ENCODE measurements at places on chromosomes 2 and 18.

- no peak for DNase-seq
Observed at GRCh38 chr2:109260886-109261700, 132.1 kb downstream of the SH3RF3 start.

DNA sequence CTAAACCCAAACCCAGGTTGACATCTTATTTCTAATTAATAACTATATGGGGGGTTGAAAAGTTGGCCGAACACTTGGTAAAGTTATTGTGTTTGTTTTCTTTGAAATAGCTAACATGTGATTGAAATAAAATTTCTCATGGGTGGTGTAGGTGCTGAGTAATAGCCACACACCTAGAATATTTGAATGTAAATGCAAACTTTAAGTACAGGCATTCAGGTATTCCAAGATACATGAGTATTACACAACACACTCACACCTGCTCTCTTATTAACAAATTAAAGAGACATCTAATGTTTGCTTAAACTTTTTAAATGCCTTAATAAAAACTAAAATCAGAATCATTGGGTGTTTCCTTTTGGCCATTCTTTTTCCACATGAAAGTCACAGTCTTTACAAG is 165.5 kb downstream of the EHBP1 start:
- no peak for DNase-seq

GRCh38 chr18:26406854-26407517 is 141.4 kb downstream of the KCTD1 start:
- no peak for DNase-seq

DNA sequence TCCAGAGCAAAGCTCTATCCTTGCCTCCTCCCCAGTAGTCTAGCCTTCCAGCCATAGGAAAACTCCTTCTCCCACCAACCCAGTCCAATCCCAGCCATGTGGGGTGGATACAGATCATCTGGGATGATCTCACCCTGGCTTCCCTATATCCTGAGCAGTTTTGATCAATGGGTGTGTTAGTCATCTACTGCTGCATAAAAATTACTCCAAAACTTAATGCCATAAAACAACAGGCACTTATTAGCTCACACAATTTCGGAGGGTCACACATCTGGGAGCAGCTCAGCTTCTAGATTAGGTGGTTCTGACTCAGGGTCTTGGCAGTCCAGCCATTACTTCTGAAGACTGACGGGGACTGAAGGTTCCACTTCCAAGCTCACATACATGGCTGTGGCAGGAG is 190.4 kb downstream of the SPP2 start:
- DNase-seq = no peak

DNA sequence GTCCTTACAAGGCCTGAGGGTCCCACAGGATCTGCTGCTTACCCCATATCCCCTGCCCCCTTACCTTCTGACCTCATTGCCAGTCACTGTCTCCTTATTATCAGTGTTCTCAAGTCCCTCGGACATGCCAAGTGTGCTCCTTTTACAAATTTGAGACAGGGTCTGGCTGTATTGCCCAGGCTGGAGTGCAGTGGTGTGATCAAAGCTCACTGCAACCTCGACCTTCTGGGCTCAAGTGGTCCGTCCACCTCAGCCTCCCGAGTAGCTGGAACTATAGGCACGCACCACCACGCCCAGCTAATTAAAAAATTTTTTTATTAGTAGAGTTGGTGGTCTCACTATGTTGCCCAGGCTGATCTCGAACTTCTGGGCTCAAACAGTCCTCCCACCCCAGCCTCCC is 141.0 kb downstream of the PHLPP1 start:
- DNase-seq = no peak

DNA sequence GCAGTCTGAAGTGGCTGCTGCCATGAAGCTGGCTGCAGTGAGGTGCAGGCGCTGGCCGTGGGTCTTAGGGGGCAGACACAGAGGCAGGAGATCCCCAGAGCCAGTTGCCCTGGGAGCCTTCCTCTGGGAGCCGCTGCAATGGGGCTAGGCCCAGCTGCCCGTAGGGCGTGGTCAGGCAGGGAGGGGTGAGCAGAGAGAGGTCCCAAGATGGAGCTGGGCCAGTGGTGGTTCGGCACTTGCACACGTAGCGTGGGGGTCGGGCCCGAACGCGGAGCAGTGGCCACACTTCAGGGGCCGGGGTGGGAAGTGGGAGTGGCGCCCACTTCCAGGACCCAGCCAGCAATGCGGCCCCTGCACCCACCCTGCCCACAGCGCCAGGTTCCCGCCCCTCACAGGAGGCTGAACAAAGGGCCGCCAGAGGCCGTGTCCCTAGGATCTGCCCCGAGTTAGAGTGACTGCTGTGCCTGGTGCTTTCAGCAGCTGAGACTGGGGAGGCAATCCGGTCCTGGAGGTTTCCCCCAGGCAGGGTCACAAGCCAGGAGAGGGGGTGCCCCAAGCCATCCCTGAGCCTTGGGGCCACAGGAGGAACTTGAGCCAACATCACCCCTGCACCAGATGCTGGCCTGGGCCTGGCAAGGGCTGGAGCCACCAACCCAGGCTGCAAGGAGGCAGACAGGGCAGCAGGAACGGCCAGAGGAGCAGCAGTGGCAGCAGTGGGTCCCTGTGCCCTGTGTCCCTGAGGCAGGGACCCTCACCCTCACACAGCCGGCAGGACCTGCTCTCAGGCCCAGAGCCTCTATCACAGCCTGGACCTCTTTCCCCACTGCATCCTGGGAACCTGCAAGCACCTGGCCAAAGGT is 21.3 kb upstream of the SP140L start:
- no peak for DNase-seq

DNA sequence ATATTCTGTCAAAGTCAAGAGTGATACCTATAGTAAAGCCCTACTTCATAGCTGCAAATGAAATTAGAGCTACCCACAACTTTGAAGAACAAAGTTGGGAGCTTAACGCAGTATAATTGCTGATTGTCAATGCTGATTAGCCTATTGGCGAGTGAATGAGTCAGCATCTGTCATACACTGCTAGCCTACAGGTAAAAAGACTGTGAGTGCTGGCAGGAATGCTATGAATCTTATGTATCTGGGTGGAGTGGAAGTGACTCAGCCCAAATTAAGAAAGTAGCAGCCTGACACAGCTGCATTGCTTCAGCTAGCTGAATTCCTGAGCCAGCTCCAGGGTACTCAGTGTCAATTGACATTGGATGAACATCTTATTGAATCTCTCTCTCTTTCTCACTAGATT is 179.4 kb upstream of the DCC start:
- DNase-seq = no peak

DNA sequence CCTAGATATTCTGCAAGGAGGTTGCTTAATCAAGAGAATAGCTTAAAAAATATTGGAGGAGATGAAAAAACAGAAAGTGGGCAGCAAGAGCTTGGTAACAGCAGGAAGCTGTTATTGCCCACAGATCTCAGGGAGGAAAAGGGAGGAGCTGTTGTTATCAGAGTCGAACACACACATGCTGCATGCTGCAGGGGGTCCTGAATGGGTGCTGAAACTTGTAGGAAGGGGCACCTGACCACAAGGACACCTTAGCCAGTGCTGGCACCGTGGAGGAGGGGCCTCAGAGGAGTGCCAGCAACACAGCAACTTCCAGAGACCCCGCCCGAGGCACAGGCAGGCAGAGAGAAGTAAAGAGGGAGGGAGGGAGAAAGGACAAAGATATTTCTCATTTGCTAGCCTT is 332.9 kb downstream of the SOCS6 start:
- no peak for DNase-seq

- DNase-seq = no peak
Observed at GRCh38 chr2:185316383-185316782, 422.2 kb upstream of the FSIP2 start.

DNA sequence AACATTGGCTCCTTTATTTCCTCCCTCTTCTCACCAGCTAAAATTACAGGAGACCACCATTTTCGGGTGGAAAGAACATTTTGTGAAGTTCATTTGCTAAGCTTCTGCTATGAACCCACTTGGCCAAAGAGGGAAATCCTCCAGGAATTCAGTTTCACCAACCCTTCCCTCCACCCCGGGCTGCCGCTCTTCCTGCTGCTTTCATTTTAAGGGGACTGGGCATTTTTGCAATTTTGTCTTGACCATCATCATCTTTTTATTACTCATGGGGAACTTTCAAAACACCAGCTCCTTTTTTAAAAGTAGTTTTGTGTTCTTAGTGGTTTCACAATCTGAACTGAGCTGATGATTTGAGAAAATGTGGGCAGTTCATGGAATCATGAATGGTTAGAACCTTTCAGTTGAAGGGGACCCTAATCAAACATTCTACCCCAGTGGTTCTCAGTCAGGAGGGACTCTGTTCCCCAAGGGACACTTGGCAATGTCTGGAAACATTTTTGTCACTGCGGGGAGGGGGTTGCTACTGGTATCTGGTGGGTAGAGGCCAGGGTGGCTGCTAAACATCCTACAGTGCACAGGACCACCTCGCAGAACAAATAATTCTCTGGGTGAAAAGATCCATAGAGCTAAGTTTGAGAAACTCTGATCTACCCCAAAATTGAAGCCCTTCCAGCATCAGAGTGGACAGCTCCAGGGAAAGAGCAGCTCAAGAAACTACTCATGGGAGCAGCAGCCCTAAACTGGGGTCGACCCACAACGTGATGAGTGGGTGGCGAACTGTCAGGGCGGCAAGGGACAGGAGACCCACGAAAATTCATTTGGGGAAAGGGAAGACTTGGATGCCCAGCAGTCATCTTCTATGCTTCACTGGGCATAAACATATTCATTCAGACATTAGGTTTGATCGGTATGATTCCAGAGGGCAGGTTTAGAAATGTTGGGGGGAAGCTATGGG is 92.9 kb downstream of the ACKR3 start:
- no peak for DNase-seq

DNA sequence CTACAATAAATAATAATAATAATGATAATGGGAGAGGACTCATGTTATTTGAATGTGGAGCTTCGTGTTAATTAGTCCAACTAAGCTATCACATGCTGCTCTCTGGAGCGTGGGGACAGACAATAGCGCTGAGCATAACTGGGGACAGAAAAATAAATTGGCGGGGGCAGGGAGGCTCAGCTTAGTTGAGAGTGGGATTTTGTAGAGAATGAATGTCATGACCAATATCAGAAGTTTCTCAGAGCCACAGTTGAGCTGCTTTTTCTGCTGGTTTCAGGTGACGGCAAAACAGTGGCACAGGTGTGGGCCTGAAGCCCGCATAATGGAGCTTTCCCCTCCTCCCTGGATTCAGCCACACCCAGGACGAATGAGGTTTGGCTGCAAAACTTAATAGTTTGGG is 111.1 kb upstream of the CAB39 start:
- no peak for DNase-seq

DNA sequence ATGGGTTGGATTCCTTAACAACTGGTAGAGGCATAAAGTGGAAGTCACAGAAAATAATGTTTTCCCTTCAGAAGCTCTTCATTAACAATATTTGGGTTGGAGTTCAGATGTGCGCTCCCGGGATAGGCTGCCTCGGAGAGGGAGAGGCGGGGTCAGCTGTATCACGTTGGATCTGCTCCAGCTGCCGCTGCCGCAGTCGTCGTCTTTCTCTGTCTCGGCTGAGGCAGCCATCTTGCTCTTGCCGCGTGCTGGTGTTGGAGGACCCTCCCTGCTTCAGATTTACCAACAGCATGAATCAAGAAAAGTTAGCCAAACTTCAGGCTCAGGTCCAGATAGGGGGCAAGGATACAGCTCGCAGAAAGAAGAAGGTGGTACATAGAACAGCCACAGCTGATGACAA is 35.1 kb downstream of the TANC1 start:
- DNase-seq = no peak

- no peak for DNase-seq
Observed at GRCh38 chr2:650343-651310, 26.6 kb downstream of the TMEM18 start.

DNA sequence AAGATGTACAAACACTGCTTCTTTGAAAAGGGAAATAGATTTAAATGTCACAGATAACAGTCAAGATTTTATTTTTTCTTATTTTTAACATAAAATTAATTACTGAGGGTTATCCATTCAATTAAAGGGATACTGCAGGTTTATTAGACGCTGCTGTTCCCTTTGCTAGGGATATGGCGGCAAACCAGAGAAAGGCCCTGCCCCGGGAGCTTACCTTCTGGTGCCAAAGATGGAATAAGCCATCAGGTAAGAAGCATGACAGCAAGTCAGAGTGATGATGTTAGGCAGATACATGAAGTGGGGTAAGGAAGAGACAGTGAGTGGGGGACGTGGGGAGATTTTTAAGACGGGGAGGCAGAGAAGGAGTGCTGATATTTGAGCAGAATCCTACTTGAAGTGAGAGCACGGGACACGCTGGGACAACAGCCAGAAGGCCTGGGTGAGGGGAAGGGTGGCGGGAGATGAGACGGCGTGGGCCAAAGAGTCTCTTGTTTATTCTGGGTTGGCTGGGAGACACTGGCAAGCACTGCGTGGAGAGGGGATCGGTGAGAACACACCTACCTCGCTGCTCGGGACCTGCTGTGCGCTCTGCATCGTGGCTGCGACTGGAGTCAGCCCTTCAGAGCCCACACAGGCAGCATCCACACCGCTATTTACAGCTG is 250.5 kb upstream of the TMEM200C start:
- DNase-seq = no peak

DNA sequence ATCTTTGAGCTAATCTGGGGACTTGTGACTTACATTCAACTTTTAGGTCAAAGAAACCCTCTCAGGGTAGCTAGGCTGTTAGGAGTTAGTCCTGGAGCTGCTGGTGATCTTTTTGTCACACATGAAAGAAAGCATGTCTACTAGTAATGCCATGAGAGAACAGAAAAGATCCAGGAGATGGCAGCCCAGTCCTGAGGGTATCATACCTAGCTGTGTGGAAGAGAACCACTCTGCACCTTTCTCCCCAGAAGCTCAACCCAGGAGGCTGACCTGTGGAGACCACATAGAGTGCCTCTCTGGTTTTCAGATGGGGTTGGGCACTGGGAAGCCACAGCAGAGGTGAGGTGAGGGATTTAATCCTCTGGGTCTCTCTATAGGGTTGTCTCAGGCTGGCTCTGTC is 460.2 kb upstream of the UBE2E3 start:
- DNase-seq = no peak

DNA sequence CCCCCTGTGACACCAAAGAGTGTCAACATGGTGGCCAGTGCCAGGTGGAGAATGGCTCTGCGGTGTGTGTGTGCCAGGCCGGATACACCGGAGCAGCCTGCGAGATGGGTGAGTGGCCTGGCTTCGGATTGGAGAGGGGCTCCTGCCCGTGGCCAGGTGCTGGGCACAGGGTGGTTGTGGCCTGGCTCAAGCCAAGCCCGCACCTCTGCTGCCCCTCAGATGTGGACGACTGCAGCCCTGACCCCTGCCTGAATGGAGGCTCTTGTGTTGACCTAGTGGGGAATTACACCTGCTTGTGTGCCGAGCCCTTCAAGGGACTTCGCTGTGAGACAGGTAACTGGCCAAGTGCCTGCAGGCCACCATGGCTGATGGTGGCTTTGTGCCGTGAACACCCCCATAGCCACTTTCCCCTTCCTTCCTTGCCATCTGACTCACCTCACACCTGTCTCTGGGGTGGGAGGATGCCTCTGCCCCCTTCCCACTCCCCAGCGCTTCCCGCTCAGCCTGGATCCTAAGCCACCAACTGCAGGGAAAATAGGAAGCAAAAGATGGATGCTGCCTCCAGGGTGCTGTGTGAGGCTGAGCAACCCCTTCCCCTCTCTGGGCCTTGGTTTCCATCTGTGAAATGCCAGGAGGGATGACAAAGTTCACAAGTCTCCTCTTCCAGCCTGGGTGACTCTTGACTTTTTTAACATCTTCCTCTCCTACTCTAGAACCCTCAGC is 41.8 kb downstream of the SNED1 start:
- no peak for DNase-seq

- no peak for DNase-seq
Observed at GRCh38 chr2:110991911-110992310, 128.8 kb upstream of the BCL2L11 start.

- no peak for DNase-seq
Observed at GRCh38 chr2:69863298-69863697, 30.5 kb upstream of the SNRNP27 start.
